ENCODE measurements at places on chromosomes 6 and 20. TPM values are rescaled to one million over a fixed set of nuclear protein-coding genes. Genes with fewer than 3 reads are reported as not detected.

ULBP1 gene
- total RNA-seq = 3.8 TPM

ADGRF5 gene
- total RNA-seq = 29.6 TPM

GRCh38 chr20:59794555-59794954 lies 138.9 kb downstream of the SYCP2 start:
- H3K27ac ChIP-seq = no peak overlapping the region
- no peaks in the 10 kb centered on the region for H3K27me3 ChIP-seq
- no peaks in the 10 kb centered on the region for H3K36me3 ChIP-seq

DNA sequence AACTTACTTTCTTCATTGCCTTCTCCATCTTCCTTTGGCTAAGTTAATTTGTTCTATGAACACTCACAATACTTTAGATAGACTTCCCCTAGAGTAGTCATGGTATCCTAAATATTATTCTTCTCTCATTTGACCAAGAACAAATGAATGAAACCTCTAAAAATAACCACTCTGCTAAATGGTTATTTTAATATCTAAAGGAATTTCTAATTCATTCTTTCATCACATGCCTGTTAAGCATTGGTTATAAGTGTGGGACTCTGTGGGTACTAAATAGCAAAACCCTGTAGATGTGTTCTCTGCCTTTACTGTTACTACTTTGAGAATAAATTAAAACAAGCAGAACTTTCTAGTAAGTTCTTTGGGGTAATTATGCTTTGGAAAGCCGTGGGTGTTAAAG lies 138.9 kb downstream of the EYA4 start:
- H3K4me3 ChIP-seq = no peak overlapping the region
- H3K4me1 ChIP-seq = no peaks in the 10 kb centered on the region
- H3K36me3 ChIP-seq = no peaks in the 10 kb centered on the region
- H3K27ac ChIP-seq = no peak overlapping the region
- DNase-seq = no peak

GRCh38 chr20:23569570-23569969 lies 1.3 kb upstream of the CST9L start:
- DNase-seq = no peak
- no peaks in the 10 kb centered on the region for H3K36me3 ChIP-seq
- H3K27me3 ChIP-seq = no peaks in the 10 kb centered on the region
- no peaks in the 10 kb centered on the region for H3K4me1 ChIP-seq
- no peak overlapping the region for H3K27ac ChIP-seq

- DNase-seq = no peak
- H3K36me3 ChIP-seq = no peaks in the 10 kb centered on the region
- H3K27ac ChIP-seq = no peak overlapping the region
- H3K4me3 ChIP-seq = no peak overlapping the region
- H3K27me3 ChIP-seq = no peaks in the 10 kb centered on the region
Observed at GRCh38 chr20:43755390-43755789, 28.6 kb upstream of the GTSF1L start.

DNA sequence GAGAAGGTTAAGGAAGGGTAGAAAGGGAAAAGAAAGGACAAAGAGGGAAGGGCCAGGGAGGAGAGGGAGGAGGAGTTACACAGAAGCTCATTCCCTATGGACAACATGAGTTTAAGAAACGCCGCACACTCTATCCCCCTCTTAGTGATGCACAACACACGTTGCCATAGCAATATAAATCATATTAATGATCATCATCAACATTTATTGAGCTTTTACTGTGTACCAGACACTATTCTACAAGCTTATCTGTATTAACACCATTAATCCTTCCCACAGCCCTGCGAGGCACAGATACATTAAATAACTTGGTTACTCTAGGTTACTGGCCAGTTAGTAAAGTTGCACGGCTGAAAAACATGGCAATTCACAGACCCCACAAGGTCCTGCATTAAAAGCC lies 234.8 kb downstream of the PTPRT start:
- no peak overlapping the region for H3K27ac ChIP-seq
- H3K4me3 ChIP-seq = no peak overlapping the region
- no peak for DNase-seq
- H3K27me3 ChIP-seq = no peaks in the 10 kb centered on the region
- no peaks in the 10 kb centered on the region for H3K36me3 ChIP-seq

DNA sequence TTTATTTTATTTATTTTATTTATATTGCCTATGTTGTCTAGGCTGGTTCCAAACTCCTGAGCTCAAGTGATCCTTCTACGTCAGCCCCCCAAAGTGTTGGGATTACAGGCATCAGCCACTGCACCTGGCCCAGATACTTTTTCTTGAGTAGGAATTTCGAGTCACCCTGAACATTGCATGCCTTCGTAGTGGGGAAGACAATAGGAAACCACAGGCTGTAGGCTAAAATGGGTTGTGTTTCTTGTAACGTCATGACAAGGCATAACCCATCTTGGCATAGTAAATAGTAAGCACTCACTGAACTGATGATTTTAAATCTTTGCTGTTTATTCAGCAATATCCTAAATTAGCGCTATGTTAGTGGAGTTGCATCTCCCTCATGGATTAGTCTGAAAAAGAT lies 34.9 kb downstream of the PTPN1 start:
- peaks cover 16% of the 10 kb centered on the region for H3K4me1 ChIP-seq
- no peak for DNase-seq
- no peak overlapping the region for H3K27ac ChIP-seq
- no peak overlapping the region for H3K4me3 ChIP-seq
- H3K36me3 ChIP-seq = peaks cover 9% of the 10 kb centered on the region
- no peaks in the 10 kb centered on the region for H3K27me3 ChIP-seq

- H3K27ac ChIP-seq = no peak overlapping the region
- H3K36me3 ChIP-seq = peaks cover 37% of the 10 kb centered on the region
- H3K27me3 ChIP-seq = no peaks in the 10 kb centered on the region
- H3K4me1 ChIP-seq = no peaks in the 10 kb centered on the region
Observed at GRCh38 chr6:8420031-8420588, 15.2 kb downstream of the SLC35B3 start.

- H3K27ac ChIP-seq = no peak overlapping the region
- DNase-seq = no peak
- H3K4me3 ChIP-seq = no peak overlapping the region
- no peaks in the 10 kb centered on the region for H3K27me3 ChIP-seq
- H3K4me1 ChIP-seq = no peaks in the 10 kb centered on the region
- no peaks in the 10 kb centered on the region for H3K36me3 ChIP-seq
Observed at GRCh38 chr6:54099225-54099624, 12.0 kb upstream of the MLIP start.

DNA sequence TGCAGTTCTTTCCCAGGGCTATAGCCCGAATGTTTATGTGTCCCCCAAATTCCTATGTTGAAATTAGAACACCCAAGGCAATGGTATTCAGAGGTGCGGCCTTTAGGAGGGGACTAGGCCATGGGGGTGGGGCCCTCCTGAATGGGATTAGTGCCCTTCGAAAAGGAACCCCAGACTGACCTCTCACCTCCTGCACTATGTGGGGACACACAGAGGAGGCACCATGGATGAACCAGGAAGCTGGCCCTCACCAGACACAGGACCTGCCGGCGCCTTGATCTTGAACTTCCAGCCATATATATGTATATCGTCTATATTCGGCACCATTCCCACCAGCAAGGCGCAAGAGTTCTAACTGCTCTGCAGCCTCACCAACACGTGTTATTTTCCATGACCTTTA lies 101.5 kb upstream of the BHLHE23 start:
- no peak overlapping the region for H3K27ac ChIP-seq
- no peak overlapping the region for H3K4me3 ChIP-seq
- no peaks in the 10 kb centered on the region for H3K36me3 ChIP-seq

DNA sequence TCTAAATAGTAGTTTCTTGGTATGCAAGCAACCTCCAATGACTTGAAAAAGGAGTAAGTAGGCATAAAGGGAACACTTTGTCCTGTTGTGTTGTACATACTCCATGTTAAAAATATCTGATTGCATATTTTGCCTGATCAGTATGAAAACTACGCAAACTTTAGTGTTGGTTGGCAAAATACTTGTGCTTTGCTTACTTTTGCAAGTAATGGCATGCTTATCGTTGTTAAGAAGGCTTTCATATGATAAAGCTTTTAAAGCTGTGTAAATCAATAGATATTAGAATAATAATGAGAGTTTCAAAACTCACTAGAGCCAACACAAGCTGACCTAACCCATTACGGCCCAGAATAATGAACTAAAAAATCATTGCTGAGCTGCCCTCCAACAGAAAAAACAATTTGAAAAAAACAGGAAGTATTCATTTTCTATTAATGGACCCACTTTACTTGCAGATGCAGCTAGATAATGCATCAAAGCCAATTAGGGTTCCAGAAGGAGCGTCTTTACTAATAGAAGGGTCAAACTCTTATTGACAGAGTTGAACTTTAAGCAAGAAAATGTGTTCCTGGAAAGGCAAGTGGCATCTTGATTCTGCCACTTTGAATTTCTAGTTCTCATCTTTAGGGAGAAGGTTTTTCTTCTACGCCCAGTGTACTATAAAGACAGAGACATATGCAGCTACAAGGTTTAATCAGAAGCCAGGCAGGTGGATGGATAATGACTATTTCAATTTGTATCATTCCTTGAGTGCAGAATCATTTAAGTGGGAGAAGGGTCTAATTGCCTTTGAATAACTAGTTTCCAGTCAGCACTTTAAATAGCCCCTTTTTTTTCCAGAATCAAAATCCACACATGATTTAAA lies 82.2 kb downstream of the SNAP25 start:
- no peaks in the 10 kb centered on the region for H3K27me3 ChIP-seq
- H3K27ac ChIP-seq = peak overlapping the region; percentile 77
- DNase-seq = no peak

- H3K36me3 ChIP-seq = peaks cover 10% of the 10 kb centered on the region
- peak overlapping the region; percentile 89 for H3K27ac ChIP-seq
- peak overlapping the region; percentile 82 for H3K4me3 ChIP-seq
- no peaks in the 10 kb centered on the region for H3K4me1 ChIP-seq
Observed at GRCh38 chr6:35343092-35343834, 905 bp downstream of the PPARD start.

- H3K4me1 ChIP-seq = peaks cover 2% of the 10 kb centered on the region
- H3K27me3 ChIP-seq = no peaks in the 10 kb centered on the region
- H3K4me3 ChIP-seq = no peak overlapping the region
- no peaks in the 10 kb centered on the region for H3K36me3 ChIP-seq
- H3K27ac ChIP-seq = peak overlapping the region; percentile 41
- DNase-seq = peak; percentile 73
Observed at GRCh38 chr20:51360451-51361201, 181.9 kb downstream of the NFATC2 start.
